ENCODE measurements at places on chromosomes 4 and X. TPM values are rescaled to one million over a fixed set of nuclear protein-coding genes. Genes with fewer than 3 reads are reported as not detected.

DNA sequence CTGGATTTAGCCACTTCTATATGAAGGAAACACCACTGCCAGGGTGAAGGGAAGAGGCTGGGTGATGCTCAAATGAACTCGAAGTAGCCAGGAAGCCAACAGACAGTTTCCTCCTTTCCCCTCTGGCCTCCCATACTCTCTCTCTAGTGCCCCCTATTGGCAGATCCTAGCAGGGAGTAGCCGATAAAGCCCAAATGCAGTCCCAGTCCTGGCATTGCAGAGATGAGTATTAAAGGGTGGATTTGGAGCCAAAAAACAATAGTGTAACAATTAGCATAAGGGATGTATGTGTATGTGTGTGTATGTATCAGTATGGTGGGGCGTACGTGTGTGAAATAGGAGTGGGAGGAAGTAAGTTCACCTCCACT, 213.8 kb upstream of the LDB2 start:
- DNase-seq, result peak; percentile 6

- DNase-seq, result no peak
Observed at GRCh38 chr4:183831026-183831446, 74.1 kb upstream of the STOX2 start.

DNA sequence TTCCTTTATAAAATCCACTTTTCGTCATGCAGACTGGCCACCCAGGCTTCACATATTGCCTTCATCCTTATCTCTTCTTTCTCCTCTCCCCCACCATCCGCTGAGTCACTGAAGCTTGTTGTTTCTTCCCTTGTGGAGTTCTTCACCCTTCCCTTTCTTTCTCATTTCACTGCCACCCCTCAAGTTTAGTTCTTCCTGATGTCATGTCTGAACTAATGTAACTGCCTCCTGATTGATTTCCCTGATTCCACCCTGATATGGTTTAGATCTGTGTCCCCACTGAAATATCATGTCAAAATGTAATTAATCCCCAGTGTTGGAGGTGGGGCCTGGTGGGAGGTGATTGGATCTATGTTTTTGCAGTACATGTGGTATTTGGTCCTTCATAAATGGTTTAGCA, 151.4 kb downstream of the CPEB2 start:
- no peak for DNase-seq

DNA sequence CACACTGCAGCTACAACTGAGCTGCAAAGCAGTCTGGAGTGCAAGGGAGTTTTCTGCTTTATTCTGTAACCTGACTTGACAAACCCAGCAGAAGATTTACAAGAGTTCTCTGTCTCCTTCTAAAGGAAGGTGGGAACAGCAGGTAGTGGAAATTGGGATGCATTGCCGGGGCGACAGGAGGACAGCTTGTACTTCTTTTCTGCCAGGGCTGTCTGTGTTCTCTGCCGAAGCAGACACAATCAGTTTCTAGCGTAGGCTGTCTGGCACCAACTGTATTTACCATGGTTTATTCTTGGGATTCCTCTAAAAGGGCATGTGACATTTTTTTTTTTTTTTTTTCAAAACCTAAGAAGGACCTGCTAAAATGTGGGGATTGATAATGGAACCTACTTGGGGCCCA, 190.8 kb upstream of the GK2 start:
- no peak for DNase-seq

GRCh38 chr4:53919535-53919934, 144.9 kb downstream of the CHIC2 start:
- DNase-seq, result no peak

GRCh38 chr4:16887887-16888286, 10.6 kb downstream of the LDB2 start:
- DNase-seq, result no peak

GRCh38 chr4:157172011-157172410, 48.5 kb upstream of the GRIA2 start:
- no peak for DNase-seq

DNA sequence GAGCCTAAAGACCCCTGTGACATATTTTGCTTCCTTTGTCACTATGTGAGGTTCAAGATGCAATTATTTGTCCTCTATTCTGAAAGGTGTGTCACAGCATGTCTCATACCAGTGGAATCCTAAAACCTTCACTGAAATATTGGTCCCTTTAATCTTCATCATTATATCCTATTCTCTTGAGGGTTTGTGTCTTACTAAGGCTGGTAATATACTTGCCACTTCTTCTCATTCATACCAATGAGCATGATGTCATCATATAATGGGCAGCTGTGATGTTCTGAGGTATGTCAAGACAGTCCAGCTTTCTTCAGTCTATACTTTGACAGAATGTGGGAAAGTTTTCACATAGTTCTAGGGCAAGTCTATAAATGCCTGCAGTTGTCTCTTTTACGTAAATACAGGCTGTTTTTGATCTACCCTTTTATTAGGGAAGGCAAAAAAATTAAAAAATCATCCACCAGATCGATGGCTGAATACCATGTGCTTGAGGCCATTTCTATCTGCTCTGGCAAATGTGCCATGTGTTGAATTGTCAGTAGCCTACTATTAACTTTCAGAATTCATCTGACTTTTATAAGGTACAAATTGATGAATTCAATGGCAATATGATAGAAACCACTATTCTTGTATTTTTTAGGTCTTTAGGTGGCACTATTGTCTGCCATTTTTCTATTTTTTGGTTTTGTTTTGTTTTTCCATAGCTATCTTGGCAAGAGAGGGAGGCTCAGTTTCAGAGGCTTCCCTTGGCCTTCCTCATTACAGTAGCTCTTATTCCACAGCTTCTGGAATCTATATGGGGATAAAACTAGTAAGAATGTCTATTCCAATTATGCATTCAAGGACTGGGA, 209.0 kb downstream of the PPARGC1A start:
- no peak for DNase-seq

DNA sequence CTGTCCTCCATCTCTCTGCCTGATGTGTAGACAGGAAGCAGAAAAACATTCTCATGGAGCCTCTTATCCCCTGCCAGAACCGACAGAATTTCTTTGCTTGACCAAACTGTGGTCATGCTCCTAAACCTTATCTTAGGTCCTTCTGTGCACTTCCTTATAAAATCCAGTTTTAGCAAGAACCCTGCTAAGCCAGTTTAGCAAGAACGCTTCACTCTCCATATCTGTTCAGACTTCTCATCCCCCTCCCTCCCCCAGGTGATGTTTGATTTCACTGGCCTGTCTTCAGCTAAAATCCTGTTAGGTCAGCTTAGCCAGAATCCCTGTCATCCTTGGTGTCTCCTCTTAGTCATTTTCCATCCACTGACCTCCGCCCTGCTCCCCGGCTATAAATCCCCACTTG, 1130.9 kb upstream of the PRKX start:
- DNase-seq, result no peak

DNA sequence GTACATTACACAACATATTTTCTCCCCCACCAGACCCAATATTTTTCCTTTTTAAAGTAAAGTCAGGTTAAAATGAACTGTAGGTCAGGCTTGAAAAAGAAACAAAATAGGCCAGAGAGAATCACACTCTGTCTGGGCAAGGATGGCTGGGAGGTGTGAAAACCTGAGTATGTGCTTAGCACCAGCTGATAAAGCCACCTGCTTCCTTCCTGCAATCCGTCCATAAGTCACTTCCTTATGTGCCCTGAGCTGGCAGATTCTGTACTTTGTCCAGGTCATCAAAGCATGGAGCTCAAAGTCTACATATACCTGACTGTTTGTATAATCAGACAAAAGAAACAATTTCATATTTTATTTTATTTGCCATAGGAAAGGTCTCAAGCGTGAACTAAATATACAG, 37.7 kb downstream of the ANTXR2 start:
- DNase-seq, result peak; percentile 7

DNA sequence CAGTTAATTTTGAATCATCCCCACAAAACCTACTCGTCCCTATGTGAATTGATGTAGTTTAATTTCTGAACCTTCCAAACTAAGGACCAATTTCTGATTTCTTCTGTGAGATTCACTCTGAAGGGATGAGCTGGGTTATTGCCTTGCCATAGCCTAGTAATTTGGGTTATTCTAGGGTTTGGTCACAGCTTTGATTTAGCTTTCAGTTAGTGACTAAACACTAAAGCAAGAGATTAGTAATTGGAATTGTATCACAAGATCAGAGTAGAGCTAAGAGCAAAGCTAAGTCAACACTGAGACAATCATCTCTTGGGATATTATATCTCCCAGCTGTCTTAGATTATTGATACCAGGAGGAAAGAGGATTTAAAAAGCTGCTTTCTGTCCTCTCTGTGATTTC, 588.0 kb downstream of the CCSER1 start:
- DNase-seq, result no peak

DNA sequence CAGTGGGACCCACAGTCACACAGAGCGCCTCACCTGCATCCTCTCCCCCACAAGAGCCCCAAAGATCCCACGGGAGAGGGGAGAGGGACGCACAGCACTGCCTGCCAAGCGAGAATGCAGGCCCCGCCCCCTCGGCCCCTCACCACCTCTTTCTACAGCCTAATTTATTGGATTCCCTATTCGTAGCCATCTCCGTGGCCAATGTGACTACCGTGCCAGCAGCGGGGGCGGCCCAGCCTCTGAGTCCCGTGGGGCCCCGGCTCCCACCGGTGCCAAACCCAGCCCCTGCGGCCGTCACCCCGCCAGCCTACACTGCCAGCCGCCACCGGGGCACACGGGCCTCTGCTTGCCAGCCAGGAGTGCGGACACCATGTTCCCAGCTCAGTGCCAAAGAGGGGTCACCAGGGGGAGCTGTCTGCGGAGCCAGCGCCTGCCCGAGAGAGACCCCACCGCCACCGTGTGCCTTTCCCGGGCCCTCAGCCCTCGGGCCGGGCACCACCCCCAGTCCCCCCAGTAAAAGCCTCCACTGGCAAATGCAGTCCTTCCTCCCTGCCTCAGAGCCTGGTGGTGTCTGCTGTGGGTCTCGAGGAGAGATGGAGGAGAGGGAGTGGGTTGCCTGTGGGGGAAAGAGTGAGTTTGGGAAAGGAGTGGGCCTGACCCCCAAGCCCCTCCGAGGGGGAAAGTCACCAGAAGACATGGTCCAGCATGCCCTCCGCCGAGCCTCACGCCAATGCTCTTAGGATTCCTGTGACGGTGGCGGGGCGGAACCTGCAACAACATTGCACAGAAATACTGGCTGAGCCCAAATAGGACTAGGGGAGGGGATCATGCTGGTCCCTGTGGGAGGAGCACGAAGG, 19.6 kb upstream of the PLXNB3 start:
- DNase-seq, result no peak

DNA sequence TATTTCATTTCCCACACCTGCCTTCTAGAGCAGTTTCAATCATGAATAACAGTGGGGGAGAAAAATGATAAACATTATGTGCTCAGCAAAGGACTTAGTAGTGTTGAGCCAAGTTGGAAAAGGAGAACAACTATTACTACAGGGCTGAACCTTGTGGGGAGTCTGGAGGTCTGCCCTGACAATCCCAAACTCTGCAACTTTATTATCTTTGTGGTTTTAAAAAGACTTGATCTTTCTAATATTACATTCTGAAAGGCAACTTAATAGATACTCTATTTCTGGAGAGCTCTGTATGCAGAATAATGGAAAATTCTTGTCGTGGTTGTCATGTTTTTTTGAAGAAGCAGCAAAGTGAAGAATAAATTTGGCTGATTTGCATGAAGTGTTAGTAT, 116.1 kb downstream of the SPCS3 start:
- DNase-seq, result no peak

The AWAT2 gene
- not detected for polyA plus RNA-seq

The RENBP gene
- polyA plus RNA-seq, result 2.6 TPM

The CFAP47 gene
- not detected for polyA plus RNA-seq

The SLITRK2 gene
- polyA plus RNA-seq, result not detected

The SLC10A4 gene
- 0.04 TPM for polyA plus RNA-seq

The RPGR gene
- 2.1 TPM for polyA plus RNA-seq
